ENCODE measurements at places on chromosomes 5 and 9. TPM values are rescaled to one million over a fixed set of nuclear protein-coding genes. Genes with fewer than 3 reads are reported as not detected.

DNA sequence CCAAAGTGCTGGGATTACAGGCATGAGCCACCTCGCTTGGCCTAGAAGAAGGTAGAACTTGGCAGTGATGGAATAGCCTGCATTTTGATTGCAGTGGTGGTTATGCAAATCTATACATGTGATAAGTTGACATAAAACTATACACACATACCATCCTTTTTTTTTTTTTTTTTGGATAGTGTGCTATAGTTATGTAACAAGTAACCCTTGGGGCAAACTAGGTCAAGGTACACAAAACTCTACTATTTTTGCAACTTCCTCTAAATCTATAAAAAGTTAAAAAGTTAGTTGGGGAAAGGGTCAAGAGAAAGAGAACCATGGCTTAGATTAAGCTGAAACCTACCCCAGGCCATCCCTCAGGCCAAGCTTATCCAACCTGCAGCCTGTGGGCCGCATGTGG is 11.1 kb downstream of the TRIM14 start:
- no peak for DNase-seq

DNA sequence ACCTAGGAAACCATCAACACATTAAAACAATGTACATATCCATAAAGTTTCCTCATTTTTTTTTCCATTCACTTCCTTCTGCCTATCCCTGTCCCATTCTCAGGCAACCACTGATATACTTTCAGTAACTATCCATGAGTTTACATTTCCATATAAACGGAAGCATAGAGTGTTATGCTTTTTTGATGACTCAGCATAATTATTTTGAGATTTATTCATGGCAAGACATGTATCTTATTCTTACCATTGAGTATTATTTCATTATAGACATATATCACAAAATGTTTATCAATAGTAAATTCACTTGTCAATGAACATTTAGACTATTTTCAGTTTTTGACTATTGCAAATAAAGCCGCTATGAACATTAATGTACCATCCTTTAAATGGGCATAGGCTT is 1786.8 kb upstream of the ACO1 start:
- no peak for DNase-seq

GRCh38 chr5:81303563-81303962 is 2.2 kb downstream of the ZCCHC9 start:
- DNase-seq: no peak

- no peak for DNase-seq
Observed at GRCh38 chr9:16469184-16469583, 401.3 kb downstream of the BNC2 start.

GRCh38 chr9:124520206-124520596 is 13.0 kb upstream of the NR5A1 start:
- no peak for DNase-seq

- DNase-seq: no peak
Observed at GRCh38 chr9:68537616-68537880, 3.1 kb downstream of the TMEM252 start.

GRCh38 chr5:158801268-158801667 is 298.4 kb downstream of the EBF1 start:
- no peak for DNase-seq

Gene LIFR
- 193 TPM for polyA plus RNA-seq

Data from right lung (tissue), 10 donors.